Adipocyte (in vitro differentiated cells): ENCODE measurements at places on chromosomes 7 and 10.

DNA sequence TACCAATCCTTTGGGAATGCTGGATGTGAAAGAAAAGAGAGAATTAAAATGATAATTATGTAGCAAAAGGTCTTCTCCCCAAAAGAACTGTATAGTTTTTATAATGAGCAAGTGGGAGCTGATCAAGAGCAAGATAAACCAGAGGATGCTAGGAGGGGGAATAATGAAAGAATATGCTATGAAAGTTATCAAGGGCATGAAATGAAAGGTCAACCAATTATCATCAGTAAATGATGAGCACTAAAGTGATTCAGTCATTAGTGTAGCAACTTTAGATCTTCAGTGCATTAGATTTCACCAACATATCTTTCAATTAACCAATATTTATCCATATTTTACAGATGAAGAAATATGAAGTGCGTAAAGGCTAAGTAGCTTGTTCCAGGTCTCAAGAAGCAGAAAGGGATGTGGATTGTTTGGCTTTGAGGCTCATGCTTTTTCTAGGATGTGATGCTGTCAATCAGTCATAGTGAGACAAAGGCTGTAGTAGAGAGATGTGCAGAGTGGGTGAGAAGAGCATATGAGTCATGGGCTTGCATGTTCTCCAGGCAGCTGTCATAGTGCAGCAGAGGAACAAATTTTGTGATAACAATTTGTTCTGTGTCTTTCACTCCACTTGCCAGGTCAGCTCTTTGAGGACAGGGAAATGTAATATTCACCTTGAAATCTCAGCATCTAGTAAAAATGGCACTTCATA lies 5.7 kb upstream of the OR2F2 start:
- peak; percentile 44 for DNase-seq

- DNase-seq, result peak; percentile 69
These were observed 470.7 kb downstream of the TFEC start for GRCh38 chr7:115559877-115560276.

- no peak for DNase-seq
These were observed 94.7 kb upstream of the EFCAB10 start for GRCh38 chr7:105675934-105676371.

DNA sequence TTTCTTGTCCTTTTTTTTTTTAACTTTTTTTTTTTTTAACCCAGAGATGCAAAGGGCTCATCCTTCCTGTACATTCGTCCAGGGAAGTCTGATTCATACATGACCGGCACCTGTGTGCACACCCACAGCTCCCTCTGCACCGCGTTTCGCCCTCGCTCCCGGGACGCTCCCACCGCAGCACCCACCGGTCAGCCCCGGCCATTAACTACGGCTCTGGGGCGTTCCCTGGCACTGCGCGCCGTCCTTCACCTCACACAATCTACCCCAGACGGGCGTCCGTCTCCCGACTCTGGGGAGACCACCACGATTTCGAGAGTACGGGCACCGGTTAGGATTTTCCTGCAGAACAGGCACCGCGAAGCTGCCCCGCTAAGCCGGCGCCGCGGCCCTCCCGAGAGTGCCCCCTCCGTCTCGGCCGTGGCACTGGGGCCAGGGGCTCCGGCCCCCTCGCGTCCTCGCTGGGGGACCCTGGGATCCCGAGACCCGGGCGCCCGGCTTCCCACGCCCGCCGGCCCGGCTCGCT lies 452 bp downstream of the ATE1 start:
- peak; percentile 68 for DNase-seq

DNA sequence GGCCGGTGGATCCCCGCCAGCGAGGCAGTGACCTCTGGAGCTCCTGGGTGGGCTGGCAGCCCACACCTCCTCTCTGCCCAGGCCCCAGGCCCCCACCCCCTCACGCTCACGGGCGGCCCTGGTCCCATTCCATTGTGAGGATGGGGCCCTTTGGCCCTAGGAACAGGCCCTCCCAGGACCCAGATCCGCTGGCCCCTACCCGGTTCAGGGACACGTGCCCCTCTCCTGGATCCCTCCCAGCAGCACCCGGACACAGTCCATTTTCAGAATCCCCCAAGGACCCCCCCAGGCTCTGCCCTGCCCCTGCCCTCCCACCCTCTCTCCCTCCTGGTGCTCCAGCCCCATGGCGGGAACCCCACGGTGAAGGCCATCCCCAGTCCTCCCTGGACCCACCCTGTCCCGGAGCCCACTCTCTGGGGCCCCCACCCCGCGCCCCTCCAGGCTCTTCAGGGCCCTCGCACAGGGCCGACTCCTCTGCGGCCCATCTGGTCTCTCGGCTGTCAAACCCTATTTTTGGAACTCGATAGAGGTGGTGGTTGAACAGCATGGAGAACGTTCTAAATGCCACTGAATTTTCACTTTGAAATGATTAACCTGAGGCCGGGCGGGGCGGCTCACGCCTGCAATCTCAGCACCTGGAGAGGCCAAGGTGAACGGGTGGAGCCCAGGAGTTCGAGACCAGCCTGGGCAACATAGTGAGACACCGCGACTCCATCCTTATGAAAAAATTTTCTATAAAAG lies 8.1 kb downstream of the ADAP1 start:
- DNase-seq, result no peak
